A549 treated with AZD2906 at 1 μM for 4 hours (cell line): ENCODE measurements at places on chromosomes 5 and 9. TPM values are rescaled to one million over a fixed set of nuclear protein-coding genes. Genes with fewer than 3 reads are reported as not detected.

FOXD4L4 gene
- 0.06 to 0.13 TPM (median 0.06 TPM) in 4 of 5 replicates, not detected in the other for total RNA-seq

C5 gene
- total RNA-seq = 10.8 to 13.7 TPM (median 11.3 TPM) in 5 replicates

QRFP gene
- not detected in 5 replicates for total RNA-seq

CAMK4 gene
- 0.01 to 0.16 TPM (median 0.07 TPM) in 5 replicates for total RNA-seq

LCN10 gene
- 0.03 to 0.14 TPM in 2 of 5 replicates, not detected in the others for total RNA-seq

PHYHD1 gene
- 0.20 to 0.33 TPM (median 0.25 TPM) in 5 replicates for total RNA-seq

OR1L1 gene
- total RNA-seq = not detected in 5 replicates

SPINK6 gene
- total RNA-seq = 0.28 to 0.75 TPM (median 0.36 TPM) in 5 replicates

LEAP2 gene
- total RNA-seq = 0.43 to 1.2 TPM (median 0.65 TPM) in 5 replicates

SHISAL2B gene
- total RNA-seq = 0.15 TPM in 1 of 5 replicates, not detected in the others

BASP1 gene
- 183 to 220 TPM (median 215 TPM) in 5 replicates for total RNA-seq

RGMB gene
- 6.5 to 7.3 TPM (median 7.1 TPM) in 5 replicates for total RNA-seq

RLN2 gene
- 0.13 to 0.28 TPM (median 0.19 TPM) in 5 replicates for total RNA-seq

PCDHA3 gene
- 0.82 to 1.0 TPM (median 0.93 TPM) in 5 replicates for total RNA-seq

SARDH gene
- 0.02 to 0.34 TPM (median 0.08 TPM) in 5 replicates for total RNA-seq

ACO1 gene
- total RNA-seq = 26.2 to 27.7 TPM (median 26.4 TPM) in 5 replicates

NR5A1 gene
- 0.07 to 0.20 TPM (median 0.17 TPM) in 5 replicates for total RNA-seq

PTGES gene
- 151 to 187 TPM (median 161 TPM) in 5 replicates for total RNA-seq
